ENCODE measurements at places on chromosomes 12 and 14. TPM values are rescaled to one million over a fixed set of nuclear protein-coding genes. Genes with fewer than 3 reads are reported as not detected.

DNA sequence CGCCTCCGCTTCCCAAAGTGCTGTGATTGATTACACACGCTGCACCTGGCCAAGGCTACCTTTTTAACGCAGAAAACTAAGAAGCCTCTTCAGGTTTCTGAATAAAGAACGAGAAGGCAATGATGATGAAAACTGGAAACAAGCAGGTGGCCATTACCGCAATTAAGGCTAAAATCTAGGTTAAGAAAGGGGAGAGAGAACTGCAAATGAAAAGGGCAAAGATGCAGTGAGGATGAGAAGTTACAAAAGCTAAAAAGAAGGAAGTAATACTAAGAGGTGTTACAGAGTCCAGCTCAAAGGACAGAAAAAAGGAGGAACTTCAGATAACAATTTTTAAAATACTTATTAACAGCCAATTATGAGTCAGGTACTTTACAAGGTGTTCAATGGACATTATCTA lies 79.7 kb downstream of the DUSP16 start:
- peaks cover 8% of the 10 kb centered on the region for H3K36me3 ChIP-seq
- H3K27me3 ChIP-seq, result no peaks in the 10 kb centered on the region
- DNase-seq, result no peak
- no peak overlapping the region for H3K4me3 ChIP-seq

The PPM1H gene
- polyA plus RNA-seq, result 8.7 TPM

GRCh38 chr12:109878749-109879148 lies 1.6 kb downstream of the GLTP start:
- no peaks in the 10 kb centered on the region for H3K4me1 ChIP-seq
- H3K36me3 ChIP-seq, result no peaks in the 10 kb centered on the region
- no peaks in the 10 kb centered on the region for H3K27me3 ChIP-seq
- DNase-seq, result no peak
- H3K27ac ChIP-seq, result no peak overlapping the region

DNA sequence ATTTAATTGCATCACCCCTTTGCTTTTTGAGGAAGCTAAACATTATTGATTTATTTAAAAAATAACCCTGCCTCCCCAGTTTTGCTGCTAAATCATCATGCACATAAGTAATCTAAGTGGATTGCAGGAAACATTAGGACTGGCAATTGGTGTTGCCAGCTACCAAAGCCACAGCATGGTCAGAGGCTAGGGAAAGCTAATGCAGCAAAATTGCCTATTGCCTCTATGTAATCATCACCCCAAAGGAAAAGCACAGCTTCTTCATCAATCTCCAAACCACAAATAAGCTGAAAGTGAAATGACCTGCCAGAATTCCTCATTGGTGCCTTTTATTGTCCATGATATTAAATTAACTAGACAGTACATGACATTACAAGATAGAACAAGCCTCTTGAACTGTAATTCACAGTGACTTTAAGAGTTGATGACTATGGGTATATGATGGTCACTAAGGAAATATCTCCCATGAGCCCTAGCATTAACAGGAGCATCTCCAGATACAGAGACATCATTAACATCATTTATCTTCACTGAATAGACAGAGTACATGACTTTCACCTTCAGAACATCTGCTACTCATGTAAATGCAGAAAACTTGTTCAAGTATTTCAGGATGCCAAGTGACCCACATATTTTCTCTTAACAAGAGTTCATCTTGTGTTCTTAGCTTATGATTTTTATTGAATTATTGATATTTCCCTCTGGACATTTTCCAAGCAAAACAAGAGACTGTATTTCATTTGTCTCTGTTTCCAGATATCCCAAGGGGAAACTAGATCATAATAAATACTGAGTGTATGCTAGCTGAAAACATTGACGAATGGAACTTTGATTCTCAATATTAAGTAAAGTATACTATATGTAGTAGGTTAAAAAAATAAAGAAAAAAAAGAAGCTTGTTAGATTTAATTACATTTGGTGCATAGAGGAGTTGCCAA lies 29.4 kb downstream of the PTPRR start:
- H3K4me1 ChIP-seq, result no peaks in the 10 kb centered on the region
- DNase-seq, result no peak
- no peaks in the 10 kb centered on the region for H3K36me3 ChIP-seq
- H3K27ac ChIP-seq, result no peak overlapping the region
- no peak overlapping the region for H3K4me3 ChIP-seq

GRCh38 chr12:96366381-96366654 lies 33.9 kb downstream of the CDK17 start:
- H3K36me3 ChIP-seq, result no peaks in the 10 kb centered on the region
- no peak overlapping the region for H3K4me3 ChIP-seq

DNA sequence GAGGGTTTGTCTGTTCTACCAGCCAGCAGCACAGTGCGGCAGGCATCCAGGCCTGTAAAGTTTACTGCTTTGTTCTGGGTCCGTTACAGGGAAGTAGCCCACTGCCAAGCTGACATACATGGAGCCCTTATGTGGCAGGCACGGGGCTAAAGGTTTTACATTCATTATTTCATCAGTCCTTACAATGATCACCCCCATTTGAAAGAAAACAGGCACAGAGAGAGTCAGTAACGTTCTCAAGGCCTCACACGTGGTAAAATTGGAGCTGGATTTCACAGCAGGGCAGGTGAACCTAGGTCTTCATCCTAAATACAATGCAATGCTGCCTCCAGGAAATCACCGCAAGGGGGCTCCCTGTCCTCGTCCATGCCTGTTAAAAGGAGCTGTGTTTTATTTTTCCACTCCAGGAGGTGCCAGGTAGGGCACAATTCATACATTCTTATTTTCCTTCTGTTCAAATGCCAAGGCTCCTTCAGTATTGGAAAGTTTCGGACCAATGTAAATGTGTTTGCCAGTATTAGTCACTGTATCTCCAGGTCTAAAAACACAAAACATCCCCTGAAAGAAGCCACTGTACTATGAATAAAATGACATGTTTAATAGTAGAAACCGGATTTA lies 172.2 kb upstream of the GZMB start:
- peak; percentile 86 for DNase-seq
- no peak overlapping the region for H3K27ac ChIP-seq
- no peaks in the 10 kb centered on the region for H3K36me3 ChIP-seq
- no peaks in the 10 kb centered on the region for H3K4me1 ChIP-seq

GRCh38 chr14:100782516-100783320 lies 43.2 kb upstream of the MEG3 start:
- H3K27me3 ChIP-seq, result no peaks in the 10 kb centered on the region
- H3K4me3 ChIP-seq, result no peak overlapping the region
- H3K4me1 ChIP-seq, result no peaks in the 10 kb centered on the region
- H3K27ac ChIP-seq, result no peak overlapping the region
- DNase-seq, result no peak

The OASL gene
- 1.0 TPM for polyA plus RNA-seq

DNA sequence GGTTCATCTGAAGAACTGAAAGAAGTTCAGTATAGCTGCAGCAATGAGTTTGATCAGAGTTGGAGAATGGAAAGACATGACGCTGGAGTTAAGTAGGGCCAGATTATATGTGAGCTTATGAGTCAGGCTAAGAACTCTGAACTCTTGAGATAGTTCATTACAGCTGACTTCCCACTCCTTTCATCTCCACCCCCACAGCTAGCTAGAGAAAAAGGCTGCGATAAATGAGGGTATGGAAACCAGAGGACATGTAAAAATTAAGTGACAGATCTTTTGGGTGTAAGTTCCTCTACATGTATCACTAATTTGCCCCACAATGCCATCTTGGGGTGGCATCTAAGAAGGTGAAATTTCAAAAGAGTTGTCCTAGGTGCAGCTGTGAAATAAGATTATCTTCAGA lies 28.6 kb downstream of the PYM1 start:
- no peak overlapping the region for H3K27ac ChIP-seq
- peaks cover 2% of the 10 kb centered on the region for H3K36me3 ChIP-seq
- H3K4me1 ChIP-seq, result no peaks in the 10 kb centered on the region
- H3K27me3 ChIP-seq, result no peaks in the 10 kb centered on the region

DNA sequence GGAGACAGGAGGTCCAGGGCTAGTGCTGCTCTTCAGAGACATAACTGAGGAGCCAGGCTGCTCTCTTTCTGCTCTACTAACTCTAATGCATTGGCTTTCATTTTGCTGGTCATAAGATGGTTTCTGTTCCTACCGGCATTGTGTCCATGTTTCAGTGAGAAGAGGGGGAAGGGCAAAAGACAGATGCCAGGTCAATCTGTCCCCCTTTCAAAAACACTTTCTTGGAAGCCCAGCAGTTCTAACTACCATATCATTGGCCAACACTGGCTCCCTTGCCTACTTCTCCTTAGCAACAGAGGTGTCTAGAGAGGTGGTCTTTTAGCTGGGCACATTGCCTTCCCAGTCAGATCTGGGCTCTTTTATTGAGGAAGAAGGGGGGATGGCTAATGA lies 63.9 kb downstream of the TGFB3 start:
- no peaks in the 10 kb centered on the region for H3K36me3 ChIP-seq
- H3K4me1 ChIP-seq, result no peaks in the 10 kb centered on the region
- no peak for DNase-seq
- H3K27me3 ChIP-seq, result no peaks in the 10 kb centered on the region
- no peak overlapping the region for H3K4me3 ChIP-seq

The SLC16A7 gene
- 6.4 TPM for polyA plus RNA-seq

DNA sequence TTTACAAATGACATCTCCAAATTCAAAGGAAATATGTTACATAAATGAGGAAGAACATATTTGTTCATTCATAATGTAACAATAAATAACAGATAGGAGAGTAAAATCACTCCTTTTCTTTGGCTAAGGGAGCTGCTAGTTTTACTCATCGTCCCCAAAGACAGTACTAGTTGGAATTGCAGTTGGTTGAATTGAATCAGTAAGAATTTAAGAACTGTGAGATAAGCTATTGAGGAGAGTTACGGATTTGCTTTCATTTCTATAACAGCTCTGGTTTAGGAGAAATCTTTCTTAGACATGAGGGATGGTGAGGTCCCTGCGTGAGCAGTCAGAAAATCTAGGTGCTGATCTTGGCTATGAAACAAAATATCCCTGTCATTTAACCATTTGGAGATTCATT lies 402.8 kb downstream of the AEBP2 start:
- H3K4me1 ChIP-seq, result no peaks in the 10 kb centered on the region
- H3K4me3 ChIP-seq, result no peak overlapping the region
- H3K36me3 ChIP-seq, result no peaks in the 10 kb centered on the region
- H3K27me3 ChIP-seq, result no peaks in the 10 kb centered on the region
- no peak for DNase-seq

GRCh38 chr12:26492406-26492805 lies 297.0 kb downstream of the SSPN start:
- no peak overlapping the region for H3K27ac ChIP-seq
- no peaks in the 10 kb centered on the region for H3K4me1 ChIP-seq
- no peaks in the 10 kb centered on the region for H3K36me3 ChIP-seq

- H3K27ac ChIP-seq, result no peak overlapping the region
- H3K4me1 ChIP-seq, result peaks cover 2% of the 10 kb centered on the region
- no peaks in the 10 kb centered on the region for H3K27me3 ChIP-seq
- no peak overlapping the region for H3K4me3 ChIP-seq
- no peak for DNase-seq
These were observed 112.0 kb downstream of the GPHN start for GRCh38 chr14:66619952-66620351.

The LRP1-AS gene
- polyA plus RNA-seq, result not detected

GRCh38 chr14:64970776-64971477 lies 1.2 kb downstream of the RAB15 start:
- peak overlapping the region; percentile 66 for H3K4me3 ChIP-seq
- no peaks in the 10 kb centered on the region for H3K27me3 ChIP-seq
- DNase-seq, result no peak
- H3K4me1 ChIP-seq, result peaks cover 9% of the 10 kb centered on the region
- peak overlapping the region; percentile 32 for H3K27ac ChIP-seq

Measured in kidney (tissue), 22 donors.